ENCODE measurements at places on chromosomes 11 and 22.

- no peak for DNase-seq
These were observed 147.3 kb downstream of the FEZ1 start for GRCh38 chr11:125348674-125349309.

GRCh38 chr22:40982482-40983385 is 31.6 kb downstream of the RBX1 start:
- no peak for DNase-seq

- no peak for DNase-seq
These were observed 7.4 kb downstream of the MED15 start for GRCh38 chr22:20514658-20515406.

GRCh38 chr11:43837879-43838278 is 42.8 kb upstream of the ALKBH3 start:
- no peak for DNase-seq
